ENCODE measurements at places on chromosomes 6 and 20. TPM values are rescaled to one million over a fixed set of nuclear protein-coding genes. Genes with fewer than 3 reads are reported as not detected.

GRCh38 chr6:93523365-93523764, 104.0 kb upstream of the EPHA7 start:
- no peak overlapping the region for H3K4me3 ChIP-seq
- no peaks in the 10 kb centered on the region for H3K4me1 ChIP-seq
- H3K27me3 ChIP-seq, result no peaks in the 10 kb centered on the region
- no peaks in the 10 kb centered on the region for H3K36me3 ChIP-seq
- no peak for DNase-seq

DNA sequence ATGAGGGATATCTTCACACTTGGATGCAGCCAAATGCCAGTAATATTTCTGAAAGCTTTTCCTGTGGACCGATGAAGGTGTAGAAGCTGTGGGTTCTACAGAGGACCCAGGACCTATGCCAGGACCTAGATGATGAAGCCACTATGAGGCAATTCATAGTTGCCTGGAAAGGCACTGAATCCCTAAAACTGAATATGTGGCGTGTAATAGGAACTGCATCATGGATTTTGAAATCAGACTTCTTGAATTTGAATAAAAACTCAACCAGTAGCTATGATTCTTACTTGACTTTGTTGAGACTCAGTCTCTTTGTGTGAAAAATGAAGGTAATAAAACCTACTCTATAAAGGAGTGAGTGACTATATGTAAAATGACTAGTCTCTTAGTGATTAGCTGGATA, 89.9 kb upstream of the SGK1 start:
- no peak overlapping the region for H3K4me3 ChIP-seq
- no peaks in the 10 kb centered on the region for H3K4me1 ChIP-seq
- no peak for DNase-seq
- H3K36me3 ChIP-seq, result no peaks in the 10 kb centered on the region
- H3K27me3 ChIP-seq, result no peaks in the 10 kb centered on the region

DNA sequence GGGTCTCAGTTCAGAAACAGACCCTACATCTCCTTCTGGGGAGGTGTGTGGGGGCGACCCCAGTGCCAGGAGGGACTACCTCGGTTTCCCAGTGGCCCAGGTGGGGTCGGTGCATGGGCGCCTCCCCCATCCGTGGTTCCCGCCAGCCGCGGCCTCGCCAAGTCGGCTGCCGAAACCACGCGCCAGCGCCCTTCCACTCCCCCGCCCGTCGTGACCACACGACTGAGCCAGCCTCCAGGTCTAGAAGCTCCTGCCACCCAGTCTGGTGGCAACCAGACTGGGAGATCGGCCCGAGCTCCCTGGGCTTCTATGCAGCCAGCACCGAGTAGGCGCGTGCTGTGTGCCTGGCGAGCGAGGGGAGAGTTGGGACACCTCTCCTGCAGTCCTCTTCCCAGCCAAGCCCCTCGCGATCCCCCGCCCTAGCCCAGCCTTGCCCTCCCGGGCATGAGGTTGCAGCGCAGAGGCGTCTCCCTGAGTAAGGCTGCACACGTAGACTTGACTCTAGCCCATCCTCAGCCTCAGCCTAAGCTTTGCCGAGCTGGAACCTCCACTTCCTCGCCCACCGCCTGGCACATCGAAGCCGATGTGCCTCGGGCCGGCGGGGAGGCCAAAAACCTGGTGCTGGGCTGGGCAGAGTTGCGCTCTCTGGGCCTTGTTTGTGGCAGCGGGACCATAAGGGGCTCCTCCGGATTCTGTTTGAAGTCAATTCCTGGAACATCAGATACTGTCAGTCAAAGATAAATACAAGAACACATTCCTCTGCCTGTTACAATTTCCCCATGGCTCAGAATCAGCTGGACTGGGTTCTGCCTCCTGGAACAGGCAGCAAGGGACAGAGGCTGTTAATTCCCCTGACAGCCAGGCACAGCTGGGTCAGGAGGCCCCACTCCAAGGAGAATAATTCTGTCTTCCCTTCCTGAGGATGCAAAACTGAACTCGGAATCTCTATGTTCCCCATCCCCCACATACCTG, 1.5 kb upstream of the CPNE5 start:
- H3K27me3 ChIP-seq, result peaks cover 10% of the 10 kb centered on the region
- H3K36me3 ChIP-seq, result no peaks in the 10 kb centered on the region
- peaks cover 7% of the 10 kb centered on the region for H3K4me1 ChIP-seq

- peak; percentile 88 for DNase-seq
- H3K27me3 ChIP-seq, result no peaks in the 10 kb centered on the region
- H3K27ac ChIP-seq, result peak overlapping the region; percentile 66
- no peaks in the 10 kb centered on the region for H3K36me3 ChIP-seq
- no peak overlapping the region for H3K4me3 ChIP-seq
These were observed 53.8 kb downstream of the PCNA start for GRCh38 chr20:5065879-5066383.

DNA sequence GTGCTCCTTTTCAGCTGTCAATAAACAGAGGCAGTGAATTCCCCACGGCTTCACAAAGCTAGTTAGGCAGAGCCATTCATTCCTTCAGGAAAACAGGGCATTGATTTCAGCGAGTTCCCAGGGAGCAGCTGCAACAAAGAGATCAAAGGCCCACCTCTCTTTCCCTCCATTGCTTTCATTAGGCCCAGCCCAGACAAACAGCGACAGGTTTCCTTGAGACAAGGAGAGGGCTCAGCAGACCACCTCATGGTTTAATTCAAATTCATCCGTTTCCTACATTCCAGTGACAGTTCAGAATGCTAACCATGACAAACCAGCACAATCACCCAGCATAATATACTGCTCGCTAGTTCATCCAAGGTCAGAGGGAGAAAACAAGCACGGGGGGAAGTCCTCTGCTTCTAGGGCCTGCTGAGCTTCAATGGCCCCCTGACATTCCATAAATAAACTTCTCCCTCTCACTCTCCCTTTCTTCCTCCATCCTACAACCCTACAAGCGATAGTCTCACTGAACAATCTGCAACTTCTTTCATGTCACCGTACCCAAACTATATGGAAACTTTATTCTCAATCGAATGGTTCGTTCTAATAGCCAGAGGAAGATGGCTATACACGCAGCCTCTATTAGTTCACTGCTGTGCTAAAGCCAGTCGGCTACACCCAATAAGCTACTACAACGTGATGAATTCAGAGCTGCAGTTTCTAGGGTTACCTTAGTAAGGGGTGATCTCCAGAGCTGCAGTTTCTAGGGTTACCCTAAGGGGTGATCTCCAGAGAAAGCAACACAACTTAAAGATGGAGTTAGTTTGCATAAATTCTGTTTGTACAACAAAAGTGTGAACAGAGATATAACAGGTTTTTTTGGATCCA, 34.7 kb downstream of the PLAGL1 start:
- no peak overlapping the region for H3K4me3 ChIP-seq
- no peaks in the 10 kb centered on the region for H3K4me1 ChIP-seq
- no peak overlapping the region for H3K27ac ChIP-seq
- no peak for DNase-seq
- H3K27me3 ChIP-seq, result no peaks in the 10 kb centered on the region

DNA sequence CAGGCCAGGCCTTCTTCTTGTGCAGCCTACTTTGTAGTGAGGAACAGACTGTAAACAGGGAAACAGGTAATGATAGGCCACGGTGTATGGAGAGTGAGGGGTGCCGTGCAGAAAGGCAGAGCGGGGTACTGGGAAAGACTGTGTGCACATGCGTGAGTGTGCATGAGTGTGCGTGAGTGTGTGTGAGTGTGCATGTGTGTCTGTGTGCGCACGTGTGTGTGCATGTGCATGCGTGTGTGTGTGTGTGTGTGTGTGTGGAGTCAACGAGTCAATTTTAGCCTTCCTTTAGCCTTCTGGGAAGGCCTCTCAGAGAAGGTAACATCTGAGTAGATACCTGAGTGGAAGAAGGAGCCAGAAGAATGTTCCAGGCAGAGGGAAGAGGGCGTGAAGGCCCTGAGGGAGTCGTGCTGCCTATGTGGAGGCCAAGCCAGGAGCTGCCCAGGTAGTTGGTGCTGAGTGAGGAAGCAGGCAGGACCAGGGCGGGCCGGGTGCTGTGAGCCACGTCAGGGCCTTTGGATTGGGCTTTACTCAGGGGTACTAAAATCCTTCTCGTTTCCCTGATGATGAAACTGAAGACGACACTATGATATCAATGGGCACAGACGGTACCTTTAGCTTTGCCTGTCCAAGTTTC, 6.3 kb downstream of the APCDD1L start:
- DNase-seq, result no peak
- H3K4me1 ChIP-seq, result no peaks in the 10 kb centered on the region
- no peaks in the 10 kb centered on the region for H3K27me3 ChIP-seq
- H3K27ac ChIP-seq, result no peak overlapping the region
- no peak overlapping the region for H3K4me3 ChIP-seq
- H3K36me3 ChIP-seq, result no peaks in the 10 kb centered on the region

DNA sequence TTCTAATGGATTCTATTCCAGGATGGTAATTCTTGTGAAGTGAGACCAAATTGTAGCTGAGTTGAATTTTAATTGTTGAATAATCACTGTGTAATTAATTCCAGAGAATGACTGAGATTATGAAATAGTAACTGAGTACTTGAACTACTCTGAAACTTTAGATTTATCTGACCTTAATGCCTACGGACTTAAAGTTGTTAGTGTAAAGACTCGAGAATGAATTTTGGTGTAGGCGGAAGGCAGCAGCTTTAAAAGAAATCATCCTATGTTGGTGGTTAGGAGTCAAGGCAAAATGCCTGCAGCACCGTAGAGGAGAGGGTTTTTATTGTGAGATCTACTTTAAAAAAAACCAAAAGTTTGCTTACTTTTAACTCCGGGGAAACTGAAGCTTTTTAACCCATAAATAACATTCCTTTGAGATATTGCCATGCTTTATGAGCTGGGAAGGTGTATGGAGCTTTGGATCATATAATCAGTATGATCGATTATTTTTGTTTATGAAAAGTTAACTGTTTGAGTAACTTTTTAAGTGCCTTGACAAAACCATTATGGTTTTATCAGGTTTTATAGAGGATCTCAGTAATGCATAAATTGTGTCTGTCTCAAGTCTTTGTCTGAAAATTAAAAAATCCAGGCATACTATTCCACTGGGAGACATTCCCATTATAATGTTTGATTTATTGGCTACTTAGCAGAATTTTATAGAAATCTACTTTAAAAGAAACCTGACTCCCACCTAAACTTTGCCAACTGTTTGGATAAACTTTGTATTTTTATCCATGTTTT, 46.1 kb downstream of the MYO6 start:
- no peak overlapping the region for H3K27ac ChIP-seq
- DNase-seq, result no peak
- peaks cover 9% of the 10 kb centered on the region for H3K4me1 ChIP-seq
- no peak overlapping the region for H3K4me3 ChIP-seq
- H3K27me3 ChIP-seq, result no peaks in the 10 kb centered on the region

DNA sequence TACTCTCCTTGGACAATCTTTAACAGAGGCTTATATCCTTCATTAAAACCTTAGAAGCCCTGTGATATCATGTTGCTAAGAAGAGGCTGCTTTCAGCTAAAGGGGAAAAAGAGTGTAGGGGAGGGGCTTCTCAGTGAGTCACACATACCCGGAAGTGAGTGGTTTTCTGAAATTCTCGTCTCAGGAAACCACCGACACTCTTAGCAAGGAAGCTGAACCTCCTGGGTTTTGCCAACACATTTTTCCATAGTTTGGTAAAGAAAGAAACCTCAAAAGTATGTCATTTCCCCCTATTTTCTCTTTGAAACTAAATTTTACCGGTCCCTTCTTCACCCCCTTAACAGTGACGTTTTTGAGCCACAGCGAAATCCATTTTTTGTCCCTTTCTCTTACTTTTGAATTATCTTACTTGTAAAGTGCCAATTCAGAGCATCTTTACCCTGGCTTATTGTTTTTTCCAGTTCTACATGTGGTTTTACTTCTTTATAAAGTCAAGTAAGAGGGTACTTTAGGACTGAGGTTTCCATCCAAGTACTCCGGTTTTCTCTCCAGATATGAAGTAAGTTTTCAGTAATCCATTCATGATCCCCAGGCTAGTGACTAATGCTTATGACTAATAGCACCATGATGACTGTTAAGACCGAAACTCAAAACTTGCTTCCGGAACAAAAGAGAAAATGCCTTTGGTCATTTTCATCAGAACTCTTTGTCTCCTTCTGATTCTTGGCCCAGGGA, 219.3 kb downstream of the ARHGAP18 start:
- no peaks in the 10 kb centered on the region for H3K27me3 ChIP-seq
- H3K27ac ChIP-seq, result peak overlapping the region; percentile 100
- H3K36me3 ChIP-seq, result no peaks in the 10 kb centered on the region
- peaks cover 85% of the 10 kb centered on the region for H3K4me1 ChIP-seq
- DNase-seq, result peak; percentile 94

DNA sequence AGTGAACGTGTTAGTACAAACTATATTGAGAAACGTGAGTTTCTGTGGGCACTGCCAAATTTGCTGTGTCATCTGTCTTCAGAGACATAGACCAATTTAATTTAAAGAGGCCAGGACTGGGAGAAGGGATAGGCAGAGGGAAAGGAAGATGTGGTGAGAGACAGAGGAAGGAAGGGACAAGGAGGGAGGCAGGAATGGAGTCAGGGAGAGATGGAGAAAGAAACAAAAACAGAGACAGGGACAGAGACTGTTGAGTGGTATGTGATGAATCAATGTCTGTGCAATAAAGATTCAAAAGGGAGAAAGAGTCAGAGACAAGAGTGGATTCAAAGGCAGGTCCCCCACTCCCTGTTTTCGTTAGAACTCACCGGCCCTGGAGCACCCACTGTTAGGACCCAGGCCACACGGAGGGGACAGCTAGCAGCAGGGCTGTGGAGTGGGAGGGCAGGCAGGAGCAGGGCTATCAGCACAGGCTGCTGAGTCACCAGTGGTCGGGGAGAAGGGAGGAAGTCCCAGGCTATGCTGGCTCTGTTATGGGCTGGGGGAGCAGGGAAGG, 51.6 kb upstream of the CHD6 start:
- DNase-seq, result no peak
- H3K27ac ChIP-seq, result no peak overlapping the region
- H3K27me3 ChIP-seq, result peaks cover 3% of the 10 kb centered on the region
- H3K4me3 ChIP-seq, result no peak overlapping the region
- no peaks in the 10 kb centered on the region for H3K36me3 ChIP-seq

DNA sequence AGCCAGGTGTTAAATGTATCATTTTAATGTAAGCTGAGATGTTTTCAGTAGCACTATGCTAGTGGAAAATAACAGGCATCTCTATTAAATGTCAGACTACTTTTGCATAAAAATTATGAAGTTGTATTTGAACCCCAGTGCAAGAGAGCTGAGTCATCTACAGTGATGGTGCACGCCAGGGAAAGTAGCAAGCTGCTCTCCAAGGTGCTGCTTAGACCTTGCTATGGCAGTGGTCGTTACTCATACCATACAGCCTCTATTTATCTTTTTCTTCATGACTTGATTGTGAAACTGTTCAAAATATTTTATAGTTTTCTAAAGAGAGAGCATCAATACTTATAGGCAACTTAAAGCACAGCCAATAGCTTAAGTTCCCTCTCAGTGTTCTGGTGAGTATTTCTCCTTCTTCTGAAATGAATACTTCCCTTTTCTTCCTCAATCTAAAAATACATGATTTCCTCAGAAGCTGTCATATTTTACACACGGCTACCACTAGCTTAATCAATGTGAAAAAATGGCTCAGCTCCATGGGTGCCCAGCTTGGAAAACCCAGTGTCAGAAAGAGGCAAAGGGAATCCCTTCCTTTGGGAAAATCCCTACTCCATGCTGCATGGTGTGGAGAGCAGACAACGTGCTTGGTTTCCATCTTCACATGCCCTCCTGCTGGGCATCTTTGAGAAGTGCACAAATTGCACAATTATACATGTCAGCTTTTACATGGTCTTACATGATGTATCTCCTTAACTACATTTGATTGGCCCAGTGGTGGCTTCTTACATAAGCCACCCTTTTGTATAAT, 105.6 kb downstream of the ELOVL4 start:
- H3K4me3 ChIP-seq, result no peak overlapping the region
- no peak overlapping the region for H3K27ac ChIP-seq
- H3K36me3 ChIP-seq, result no peaks in the 10 kb centered on the region
- H3K4me1 ChIP-seq, result no peaks in the 10 kb centered on the region
- no peak for DNase-seq

Gene HUS1B
- total RNA-seq, result 0.76 TPM

Gene TGM2
- total RNA-seq, result 6.1 TPM

Gene BMP6
- total RNA-seq, result 1.6 TPM

Gene CRIP3
- not detected for total RNA-seq

Gene CCN6
- not detected for total RNA-seq

Gene BANF2
- total RNA-seq, result not detected
